ENCODE measurements at places on chromosomes 6 and 20.

DNA sequence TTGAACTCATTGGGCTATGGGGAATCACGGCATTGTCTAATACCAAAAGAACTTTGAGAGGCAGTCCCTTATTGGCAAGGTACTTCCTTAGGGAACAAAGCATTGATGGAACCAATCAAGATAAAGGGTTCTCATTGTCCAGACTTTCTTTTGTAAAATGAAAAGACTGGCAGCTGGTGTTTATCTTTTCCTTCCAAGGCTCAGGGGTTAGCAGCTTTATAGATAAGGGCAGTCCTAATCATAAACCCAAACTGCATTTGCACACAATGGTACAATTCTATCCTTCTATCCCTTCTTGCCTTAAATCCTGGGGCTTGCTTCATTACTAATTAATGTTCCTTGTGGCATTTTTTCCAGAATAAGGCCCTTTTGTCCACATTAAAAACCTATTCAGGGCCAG is 28.6 kb downstream of the CDK19 start:
- DNase-seq, result no peak

DNA sequence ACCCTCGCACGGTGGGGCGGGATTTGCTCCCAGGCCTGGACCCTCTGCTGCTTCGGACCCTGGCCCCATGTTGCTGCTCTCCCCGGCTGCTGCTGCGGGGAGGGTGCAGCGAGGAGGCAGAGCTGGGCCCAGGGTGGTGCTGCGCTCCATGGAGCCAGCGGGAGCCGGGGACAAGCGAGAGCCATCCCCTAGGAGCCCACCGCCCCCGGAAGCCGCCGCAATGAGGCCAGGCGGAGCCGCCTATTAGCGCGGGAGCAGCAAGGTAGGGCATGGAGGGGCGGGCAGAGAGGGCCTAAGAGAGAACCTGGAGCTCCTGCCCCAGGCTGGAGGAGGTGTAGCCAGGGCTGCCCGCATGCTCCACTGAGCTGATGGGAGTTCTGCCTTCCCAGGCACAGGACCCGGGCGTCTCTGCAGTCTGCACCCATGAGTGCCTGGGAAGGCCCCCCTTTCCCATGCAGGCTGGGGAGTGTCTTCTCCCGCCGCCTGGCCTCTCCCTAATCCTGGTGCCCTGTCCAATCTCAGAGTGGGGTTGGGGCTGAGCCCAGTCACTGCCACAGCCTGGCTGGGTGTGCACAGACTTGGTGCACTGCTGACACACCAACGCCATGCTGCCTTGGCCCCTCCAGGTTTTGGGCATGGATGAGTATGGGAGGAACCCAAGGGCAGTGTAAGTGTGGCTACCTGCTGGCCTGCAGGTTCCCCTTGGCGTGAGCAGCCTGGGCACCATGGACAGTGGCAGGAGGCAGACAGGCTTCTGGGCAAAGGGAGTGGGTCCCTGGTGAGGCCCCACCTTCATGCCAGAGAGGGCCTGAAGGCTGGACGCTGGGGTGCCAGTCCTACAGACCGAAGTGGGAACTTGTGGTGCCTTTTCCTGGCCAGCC is 360.6 kb upstream of the MAP3K7 start:
- no peak for DNase-seq

DNA sequence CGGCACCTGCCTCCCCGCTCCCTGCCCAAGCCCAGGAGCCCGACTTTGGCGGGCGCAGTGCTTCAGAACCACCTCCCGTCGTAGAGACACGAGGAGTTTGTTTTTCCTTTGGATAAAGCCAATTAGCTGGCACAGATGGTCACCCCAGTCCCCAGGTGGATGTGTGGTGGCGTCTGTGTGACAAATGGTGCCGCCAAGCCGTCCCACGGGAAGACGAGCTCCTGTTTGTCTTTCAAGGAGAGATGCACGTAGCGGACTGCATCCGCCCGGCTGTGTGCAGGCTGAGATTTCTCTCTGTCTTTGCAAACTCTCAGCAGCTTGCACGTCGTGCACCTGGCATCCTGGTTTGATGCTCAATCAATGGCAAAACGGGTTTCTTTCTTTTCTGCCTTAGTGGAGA is 16.1 kb upstream of the MRGBP start:
- no peak for DNase-seq

DNA sequence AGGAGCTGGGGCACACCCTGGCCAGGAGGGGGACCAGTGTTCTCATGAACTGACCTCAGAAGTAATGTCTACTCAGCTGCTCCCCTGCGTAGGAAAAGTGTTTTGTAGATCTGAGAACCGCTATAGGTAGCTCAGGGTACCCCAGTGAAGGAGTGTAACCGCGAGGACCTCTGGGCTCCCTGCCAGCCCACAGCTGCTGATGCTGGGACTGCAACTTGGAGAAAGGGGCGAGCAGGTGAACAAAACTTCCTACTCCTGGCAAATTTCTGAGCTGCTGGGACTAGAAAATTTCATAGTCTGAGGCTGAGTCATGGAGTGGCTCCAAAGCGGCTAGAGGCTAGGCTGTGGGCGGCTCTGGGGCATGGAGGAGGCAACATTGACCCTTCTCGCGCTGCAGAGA is 51.9 kb downstream of the PYGB start:
- no peak for DNase-seq

All from esophagus muscularis mucosa (tissue), 4 donors.